ENCODE measurements at places on chromosomes 4 and X.
A peak's percentile ranks its signal among the peaks of the same experiment; 100 is the strongest.

- DNase-seq = no peak
These were observed 557.0 kb upstream of the GALNTL6 start for GRCh38 chr4:171256223-171256622.

DNA sequence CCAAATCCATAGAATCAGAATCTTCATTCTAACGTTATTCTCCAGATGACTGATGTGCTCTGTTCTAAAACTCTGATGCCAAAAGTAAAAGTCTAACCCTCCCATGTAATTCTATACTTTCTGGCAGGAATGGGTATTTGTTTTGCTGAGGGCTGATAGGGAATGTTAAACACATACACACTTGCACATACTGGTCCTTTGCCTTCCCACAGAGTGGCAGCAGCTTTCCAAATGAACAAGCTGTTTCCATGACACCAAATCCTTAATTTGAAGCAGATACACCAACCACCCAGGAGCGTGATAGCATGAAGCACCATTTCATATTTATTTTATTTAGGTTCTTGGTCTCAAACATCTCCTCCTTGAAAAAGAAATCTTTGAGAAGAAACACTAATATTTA is 155.5 kb upstream of the PRDX4 start:
- DNase-seq = no peak

DNA sequence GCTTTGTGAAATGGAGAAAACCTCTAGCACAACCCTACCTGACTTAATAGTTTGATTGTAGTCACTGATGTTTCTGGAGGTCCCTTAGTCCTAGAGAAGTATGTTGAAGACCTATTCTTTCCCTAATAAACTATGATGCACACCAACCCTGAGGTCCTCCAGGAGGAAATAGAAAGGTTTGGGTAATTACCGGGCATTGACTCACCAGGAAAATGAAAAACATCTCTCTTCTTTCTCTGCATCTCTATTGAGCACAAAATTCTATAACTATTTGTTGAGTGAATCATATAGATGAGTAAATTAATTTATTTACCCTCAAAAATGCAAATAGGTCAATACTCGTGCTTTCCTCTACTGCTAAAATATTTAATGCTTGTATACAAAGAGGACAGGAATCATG is 582.4 kb upstream of the FAM241A start:
- no peak for DNase-seq

DNA sequence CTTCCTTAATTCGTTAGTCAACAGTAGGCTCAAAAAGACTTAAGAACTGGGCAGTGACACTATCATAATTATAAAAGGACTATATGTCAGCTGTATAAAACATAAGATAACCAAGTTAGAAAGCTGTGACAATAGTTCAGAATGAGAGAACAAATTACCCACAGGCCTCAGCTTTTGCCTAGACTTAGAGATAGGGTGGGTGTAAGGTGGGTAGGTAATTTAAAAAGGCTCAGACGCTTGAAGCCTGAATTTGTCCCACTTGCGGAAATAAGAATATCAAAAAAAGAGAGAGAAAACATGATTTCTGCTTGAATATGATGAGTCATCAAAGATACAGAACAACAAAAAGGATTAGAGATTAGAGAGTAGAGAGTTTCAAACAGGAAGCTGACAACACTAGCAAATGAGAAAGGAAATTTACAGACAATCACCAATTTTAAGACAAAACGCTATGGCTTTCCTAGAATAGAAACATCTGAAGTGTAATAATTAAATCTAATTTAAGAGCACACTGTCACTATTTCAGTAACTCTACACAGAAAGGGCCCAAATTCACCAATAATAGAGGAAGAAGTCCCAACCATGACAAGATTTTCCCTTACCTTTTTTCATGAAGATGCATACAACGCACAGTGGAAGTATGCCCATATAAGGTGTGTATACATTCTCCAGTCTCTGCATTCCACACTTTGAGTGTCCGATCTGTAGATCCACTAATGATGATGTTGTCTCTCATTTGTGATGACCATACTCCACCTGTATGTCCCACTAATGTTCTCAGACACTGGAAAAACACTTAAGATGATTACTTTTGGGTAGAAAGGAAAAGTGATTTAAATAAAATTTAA is 208.1 kb downstream of the FBXW7 start:
- no peak for DNase-seq

DNA sequence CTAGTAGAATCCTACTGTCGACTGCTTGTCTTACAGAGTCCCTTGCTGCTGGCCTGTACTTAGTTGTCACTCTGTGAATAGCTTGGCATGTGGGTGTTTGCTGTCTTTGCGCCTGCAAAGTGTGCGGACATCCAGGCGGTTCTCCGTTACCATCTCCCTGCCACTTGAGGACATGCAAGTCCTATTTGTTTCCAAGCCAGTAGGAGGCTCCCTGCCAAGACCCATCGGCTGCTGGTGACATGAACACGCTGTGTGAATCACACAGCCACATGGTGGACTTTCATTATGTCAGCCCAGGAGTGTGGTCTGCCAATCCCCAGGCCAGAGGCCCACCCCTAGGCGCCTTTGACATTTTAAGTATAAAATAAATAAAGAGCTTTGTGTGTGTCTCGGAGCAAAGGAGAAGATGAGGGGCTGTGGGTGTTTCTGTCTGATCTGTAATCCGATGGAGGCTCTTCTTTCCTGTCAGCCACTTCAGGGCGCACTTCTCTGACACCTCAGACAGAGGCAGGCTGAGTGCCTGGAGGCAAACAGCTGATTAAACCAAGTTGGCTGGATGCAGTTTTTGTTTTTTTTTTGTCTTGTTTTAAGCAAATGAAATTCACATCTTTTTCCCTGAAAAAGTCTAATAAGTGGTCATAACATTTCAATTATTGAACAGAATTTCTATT is 51.5 kb downstream of the ALPK1 start:
- no peak for DNase-seq

DNA sequence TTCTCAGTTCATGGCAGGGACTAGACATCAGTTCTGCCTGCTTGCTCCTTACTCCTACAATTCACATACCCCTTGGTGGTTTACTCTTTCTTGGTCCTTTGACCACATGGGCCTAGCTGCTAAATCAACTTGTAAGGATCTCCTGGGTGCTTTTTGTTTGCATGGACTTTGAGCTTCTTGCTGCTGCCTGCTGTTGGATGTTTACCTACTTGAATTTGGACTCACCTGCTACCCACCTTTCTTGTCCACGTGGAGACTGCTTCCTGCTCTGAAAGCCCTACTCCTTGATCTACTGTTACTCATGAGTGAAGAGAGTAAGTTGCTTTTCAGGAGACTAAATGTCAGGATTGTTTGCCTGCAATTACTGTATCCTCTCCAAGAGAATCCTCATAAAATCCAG is 15.2 kb upstream of the ARHGAP24 start:
- no peak for DNase-seq

DNA sequence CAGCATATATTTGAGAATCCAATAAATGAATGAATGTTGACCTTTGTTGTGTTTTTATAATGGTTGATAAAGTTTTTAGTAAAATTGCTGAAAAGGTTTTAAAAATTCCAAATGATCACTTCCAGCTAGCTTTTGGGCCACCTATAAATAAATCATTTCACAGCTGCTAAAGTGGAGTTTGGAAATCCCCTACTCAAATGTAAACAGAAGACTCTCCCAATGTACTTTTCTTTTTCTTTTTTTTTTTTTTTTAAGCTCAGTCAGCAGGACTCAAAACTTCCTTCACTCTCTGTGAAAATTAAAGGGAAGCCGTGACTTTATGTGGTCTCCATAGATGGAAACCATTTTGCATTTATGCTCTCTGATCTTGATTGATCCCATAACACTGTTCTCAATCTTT is 45.2 kb downstream of the CXCL13 start:
- DNase-seq = no peak

DNA sequence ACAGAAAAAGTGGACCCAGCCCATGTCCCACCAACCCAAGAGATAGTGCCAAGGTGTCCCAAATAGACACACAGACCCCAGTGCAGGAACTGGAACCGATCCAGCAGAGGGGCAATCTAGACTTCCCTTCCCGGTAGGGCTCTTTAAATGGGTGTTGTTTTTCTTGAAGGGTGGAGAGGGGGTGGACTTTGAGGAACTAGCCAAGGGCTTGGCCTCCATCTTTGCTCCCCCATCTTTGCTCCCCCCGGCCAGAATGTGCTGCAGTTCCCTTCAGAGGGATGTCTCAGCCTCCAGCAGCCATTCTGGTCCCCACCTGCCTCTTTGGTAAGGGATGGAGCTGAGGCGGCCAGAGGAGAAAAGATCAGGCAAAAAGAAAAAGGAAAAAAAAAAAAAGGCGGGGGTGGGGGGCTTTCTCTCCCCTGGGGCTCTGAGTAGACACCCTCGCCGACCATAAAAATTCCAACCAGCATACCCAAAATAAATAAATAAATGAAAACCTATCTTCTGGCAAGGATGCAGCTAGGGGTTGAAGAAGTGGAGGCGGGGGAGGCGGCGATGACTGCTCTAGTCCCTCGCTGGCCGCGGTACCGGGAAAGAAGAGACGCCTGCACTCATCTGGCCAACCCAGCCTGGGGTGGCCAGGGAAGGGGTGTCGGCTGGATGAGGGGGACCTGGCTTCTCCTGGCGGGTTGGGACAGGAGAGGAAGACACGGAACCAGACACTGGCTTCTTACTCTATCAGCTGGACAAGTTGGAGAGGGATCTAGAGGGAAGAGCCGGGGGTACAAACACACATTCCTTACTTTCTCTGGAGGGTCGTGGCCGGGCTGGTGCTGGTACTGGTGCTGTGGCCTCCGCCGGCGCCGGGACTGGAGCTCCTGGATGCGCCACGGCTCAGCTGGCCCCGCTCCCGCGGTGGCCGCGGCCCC is 38.5 kb upstream of the IQSEC2 start:
- no peak for DNase-seq

GRCh38 chrX:53049127-53049517 is 533 bp downstream of the GPR173 start:
- no peak for DNase-seq

DNA sequence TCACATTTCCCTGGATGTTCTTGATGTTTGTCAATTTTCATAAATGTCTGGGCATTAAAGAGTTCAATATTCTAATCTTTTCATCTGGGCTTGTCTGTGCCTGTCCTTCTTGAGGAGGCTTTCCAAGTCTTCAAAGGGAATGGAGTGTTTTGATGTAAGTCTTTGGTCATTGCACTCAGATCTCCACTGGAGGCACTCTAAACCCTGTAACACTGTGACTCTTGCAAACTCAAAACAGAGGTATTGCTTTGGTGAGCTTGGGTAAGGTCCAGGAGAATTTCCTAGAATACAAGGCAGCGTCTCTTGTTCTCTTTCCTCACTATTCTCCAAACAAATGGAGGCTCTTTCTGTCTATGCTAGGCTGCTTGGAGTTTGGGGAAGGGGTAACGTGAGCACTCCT is 1118.1 kb upstream of the PABPC4L start:
- no peak for DNase-seq

- no peak for DNase-seq
These were observed 205.2 kb upstream of the CASK start for GRCh38 chrX:42128587-42128986.

DNA sequence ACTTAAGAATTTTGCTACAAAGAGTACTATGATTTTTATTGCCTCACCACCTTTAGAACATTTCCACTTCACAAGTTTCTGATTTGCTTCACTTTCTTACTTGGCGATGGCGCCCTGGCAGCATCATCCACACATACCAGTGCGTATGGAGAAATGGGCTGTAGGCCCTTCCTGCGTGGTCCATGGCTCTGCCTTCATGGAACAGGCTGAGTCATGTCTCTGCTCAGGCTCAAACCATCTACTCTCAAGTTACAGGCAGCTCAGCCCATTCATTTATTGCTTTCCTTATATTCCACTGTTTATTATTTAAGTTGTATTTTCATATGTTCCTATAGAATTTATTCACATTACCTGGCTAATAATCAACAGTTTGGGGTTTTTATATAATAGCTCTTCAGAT is 21.1 kb downstream of the CASP3 start:
- no peak for DNase-seq

GRCh38 chr4:15451866-15452765 is 17.6 kb upstream of the CC2D2A start:
- DNase-seq = no peak

GRCh38 chrX:108699368-108699767 is 37.0 kb downstream of the IRS4 start:
- peak; percentile 12 for DNase-seq

- DNase-seq = no peak
These were observed 404.1 kb downstream of the MAPK10 start for GRCh38 chr4:85955620-85956292.

DNA sequence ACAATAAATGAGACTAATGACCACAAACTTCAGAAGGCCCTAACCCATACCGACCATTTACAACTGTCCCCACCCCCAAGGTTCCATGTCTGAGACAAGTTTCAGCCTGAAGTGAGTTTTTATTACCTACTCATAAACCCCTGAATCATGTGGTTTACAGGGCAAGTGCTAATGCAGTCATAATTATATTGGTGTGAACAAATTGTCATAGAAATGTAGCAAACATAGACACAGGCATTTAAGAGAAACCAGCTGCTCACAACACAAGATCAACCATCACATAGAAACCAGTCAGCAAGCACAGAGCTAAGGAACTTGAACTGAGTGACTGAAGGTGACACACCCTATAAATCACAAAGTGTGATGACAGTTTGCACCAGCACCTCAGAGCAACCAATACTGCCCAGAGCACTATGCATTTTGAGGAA is 173.8 kb upstream of the MID1 start:
- no peak for DNase-seq

- DNase-seq = no peak
These were observed 122.1 kb downstream of the FRAS1 start for GRCh38 chr4:78179196-78179595.

GRCh38 chr4:110613745-110614144 is 9.1 kb downstream of the PITX2 start:
- DNase-seq = no peak

GRCh38 chr4:72666910-72667309 is 97.9 kb upstream of the ADAMTS3 start:
- no peak for DNase-seq

- no peak for DNase-seq
These were observed 562.8 kb upstream of the AADAT start for GRCh38 chr4:170652571-170652970.

GRCh38 chr4:155237567-155237966 is 29.1 kb downstream of the NPY2R start:
- DNase-seq = no peak
